ENCODE measurements at places on chromosomes 6 and 20.

DNA sequence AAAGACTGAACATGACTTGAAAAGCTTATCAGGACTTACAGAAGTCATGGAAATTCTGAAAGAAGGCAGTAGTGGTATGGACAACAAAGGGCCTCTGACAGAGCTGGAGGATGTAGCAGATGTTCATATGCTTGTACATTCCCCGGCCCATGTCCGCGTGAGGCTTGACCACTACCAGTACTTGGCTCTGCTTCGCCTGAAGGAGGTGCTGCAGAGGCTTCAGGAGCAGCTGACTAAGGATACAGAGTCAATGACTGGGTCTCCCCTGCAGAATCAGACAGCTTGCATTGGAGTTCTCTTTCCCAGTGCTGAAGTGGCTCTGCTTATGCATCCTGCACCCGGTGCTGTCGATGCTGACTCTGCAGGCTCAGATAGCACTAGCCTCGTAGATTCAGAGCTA, 29.2 kb downstream of the TAF11 start:
- DNase-seq = no peak

GRCh38 chr6:78607189-78607588, 260.2 kb upstream of the IRAK1BP1 start:
- DNase-seq = no peak

DNA sequence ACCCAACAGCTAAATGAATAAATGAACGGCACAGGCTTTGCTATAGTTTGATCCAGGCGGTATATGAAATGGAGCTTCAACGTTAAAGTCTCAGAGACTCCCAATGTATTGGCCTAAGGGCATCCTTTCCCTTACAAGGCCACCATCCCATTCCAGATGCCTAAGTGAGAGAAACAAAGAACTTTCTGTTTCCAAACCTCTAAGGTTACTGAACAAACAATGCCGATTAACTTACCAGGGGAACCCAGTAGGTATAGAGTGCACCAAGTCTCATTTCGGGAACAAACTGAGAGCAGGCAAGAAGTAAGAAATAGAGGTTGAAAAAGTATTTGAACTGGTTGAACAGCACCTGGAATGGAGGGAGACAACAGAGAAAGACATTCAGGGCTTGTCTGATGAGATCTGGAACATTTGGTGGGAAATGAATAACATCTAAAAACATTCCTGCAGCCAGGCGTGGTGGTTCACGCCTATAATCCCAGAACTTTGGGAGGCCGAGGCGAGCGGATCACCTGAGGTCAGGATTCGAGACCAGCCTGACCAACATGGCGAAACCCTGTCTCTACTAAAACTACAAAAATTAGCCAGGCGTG, 42.5 kb downstream of the ATP9A start:
- no peak for DNase-seq

GRCh38 chr6:140256248-140256647, 881.8 kb upstream of the CITED2 start:
- no peak for DNase-seq

- no peak for DNase-seq
Observed at GRCh38 chr6:90202156-90202555, 94.5 kb downstream of the BACH2 start.

GRCh38 chr6:32962213-32962826, 6.1 kb upstream of the BRD2 start:
- no peak for DNase-seq

All from thyroid gland (tissue), 4 donors.